ENCODE measurements at places on chromosomes 2 and 18.

DNA sequence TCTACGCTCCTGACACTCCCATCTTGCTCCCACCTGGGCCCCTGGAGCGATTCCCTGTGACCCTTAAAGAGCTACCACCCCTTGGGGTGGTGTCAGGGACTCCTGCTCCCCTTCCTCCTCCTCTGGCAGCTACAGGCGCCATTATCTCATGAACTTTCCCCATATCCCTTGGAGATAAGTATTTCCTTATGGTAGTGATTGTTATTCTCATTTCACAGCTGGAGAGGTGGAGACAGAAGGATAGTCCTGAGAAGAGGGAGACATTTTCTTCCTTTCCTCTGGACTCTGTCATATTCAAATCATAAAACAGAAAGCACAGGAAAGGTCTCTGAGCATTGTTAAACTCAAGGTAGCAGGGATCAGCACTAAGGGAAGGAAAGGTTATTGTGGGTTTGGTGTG is 34.6 kb downstream of the RDH14 start:
- no peak for DNase-seq

DNA sequence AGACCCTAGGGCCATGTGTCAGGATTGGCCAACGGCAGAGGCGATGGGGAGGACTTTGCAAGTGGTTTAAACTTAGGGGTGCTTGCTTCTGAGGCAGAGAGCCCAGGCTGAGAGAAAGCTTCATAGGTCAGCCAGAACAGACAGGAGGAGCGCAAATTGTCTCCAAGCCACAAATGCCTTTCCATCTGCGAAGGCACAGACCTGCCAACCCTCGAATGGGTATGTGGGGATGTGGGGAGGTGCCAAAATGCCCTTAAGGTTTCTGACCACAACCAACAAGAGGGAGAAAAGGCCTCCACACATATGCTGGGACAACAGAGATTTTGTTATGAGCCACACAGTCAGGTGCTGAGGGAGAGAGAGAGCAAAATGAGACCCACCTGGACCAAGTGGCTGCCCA is 283.6 kb downstream of the CYP26B1 start:
- no peak for DNase-seq

DNA sequence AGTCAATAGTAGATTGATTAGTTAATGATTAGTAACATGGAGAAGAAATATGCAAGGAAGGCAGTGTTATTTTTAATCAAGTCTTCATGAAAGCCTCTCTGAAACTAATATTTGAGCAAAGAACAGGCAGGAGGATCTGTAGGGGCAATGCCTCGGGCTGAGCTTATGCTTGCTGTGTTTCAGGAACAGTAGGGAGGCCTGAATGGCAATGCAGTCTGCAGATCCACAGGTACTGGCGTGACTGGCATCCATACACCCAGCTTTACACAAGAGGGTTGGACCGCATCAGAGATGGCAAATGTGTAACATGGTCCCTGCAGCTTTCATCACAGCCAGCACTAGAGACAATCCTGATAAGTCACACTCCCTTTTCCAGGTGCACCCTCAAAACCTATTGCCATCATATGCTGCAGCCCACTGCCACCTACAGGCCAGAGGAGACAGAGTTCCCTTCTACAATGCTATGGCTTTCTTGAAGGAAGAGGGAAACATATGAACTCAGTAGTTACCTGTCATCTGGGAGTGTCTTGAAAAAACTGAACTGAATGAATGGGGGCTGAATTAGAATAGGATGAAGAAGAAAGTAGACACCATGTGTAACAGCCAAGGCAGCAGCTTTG is 582.4 kb upstream of the RAB6C start:
- DNase-seq, result peak; percentile 45

DNA sequence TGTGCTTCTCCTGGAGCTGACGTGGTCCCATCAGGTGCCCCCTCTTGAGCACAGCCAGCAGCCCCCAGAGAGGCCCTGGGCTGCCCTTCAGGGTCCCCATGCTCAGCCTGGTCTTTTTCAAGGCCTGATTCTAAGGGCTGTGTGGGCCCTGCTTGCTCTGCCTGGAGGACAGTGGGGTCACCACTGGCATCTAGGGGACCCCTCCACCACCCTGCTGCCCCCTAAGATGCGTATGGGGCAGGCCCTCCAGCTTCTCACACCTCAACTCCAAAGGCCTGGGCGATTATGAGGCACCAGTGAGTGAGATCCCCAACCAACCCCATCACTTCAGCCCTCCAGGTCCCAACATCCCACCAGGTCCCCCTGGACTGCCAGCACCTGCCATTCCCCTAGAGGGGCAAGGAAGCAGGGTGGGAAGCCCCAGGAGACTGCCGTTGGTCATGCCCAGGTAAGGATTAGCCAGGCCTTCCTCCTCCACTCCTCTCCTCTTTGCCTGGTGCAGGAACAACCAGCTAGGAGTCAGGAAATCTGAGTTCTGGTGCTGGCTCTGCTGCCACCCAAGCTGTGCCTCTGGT is 114.4 kb downstream of the SMAD7 start:
- DNase-seq, result no peak

GRCh38 chr2:12211326-12212175 is 465.1 kb downstream of the LPIN1 start:
- no peak for DNase-seq

- DNase-seq, result no peak
Measured at GRCh38 chr2:177038787-177039484, 173.7 kb upstream of the HNRNPA3 start.

DNA sequence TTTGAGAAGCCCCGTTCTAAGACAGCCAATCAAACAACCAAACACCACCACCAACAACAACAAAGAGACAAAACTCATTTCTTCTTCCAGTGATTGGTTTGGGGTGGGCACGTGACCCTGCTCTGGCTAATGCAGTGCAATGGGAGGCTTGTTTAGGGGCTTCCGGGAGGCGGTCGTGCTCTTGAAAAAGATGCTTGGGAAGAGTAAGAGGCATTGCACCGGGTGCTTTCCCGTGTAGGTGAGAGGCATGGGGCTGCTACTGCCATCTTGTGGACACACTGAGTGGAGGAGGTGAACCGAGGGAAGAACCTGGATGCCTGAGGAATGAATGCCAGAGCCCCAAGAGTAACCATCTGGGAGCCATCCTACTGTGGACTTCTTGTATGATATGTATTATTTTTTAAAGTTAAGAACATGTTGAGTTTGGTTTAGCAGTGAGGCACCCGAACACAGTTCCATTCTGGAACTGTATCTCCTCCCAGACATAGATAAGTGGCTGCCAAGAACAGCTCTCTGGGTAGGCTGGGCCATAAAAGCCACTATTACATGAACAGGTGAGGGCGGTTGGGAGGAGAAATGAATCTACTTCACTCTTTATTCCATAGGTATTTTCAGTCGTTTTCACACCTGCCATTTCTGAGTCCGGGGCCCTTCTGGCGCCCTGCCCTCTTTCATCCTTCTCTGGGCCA is 19.1 kb upstream of the ARHGAP25 start:
- DNase-seq, result no peak

DNA sequence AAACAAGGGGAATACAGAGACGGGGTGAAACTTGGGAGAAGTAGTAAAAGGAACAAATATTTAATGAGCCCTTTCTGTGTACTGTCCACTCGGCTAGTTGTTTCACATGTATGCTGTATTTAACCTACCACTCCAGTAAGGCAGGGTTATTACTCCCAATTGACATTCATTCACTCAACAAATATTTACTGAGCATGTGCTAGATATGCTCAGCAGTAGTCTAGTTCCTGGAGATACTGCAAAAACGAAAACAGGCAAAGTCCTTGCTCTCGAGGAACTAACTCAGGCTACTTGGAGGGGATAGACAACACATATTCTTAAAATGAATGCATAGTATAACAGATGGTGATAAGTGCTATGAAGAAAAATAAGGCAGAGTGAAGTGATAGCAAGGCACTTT is 207.3 kb downstream of the SS18 start:
- DNase-seq, result no peak

- no peak for DNase-seq
Measured at GRCh38 chr2:164719996-164720941, 99.0 kb upstream of the GRB14 start.

DNA sequence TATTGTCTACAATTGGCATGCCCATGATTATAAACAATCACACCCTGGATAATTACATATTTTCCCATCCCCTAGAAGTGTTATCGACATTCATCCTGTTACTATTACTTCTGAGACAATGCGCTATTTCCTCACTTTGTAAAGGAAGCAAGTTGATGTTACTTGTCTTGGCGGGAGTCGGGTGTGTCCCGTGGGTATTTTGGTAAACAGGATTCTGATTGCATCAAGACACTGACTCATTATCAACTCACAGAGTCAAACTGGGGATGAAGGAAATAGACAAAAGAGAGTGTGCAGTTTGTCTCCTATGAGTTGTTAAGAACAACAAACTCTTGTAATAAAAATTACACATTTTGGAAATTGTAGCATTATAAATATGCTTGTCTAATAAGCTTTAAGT is 142.7 kb downstream of the GALR1 start:
- no peak for DNase-seq

DNA sequence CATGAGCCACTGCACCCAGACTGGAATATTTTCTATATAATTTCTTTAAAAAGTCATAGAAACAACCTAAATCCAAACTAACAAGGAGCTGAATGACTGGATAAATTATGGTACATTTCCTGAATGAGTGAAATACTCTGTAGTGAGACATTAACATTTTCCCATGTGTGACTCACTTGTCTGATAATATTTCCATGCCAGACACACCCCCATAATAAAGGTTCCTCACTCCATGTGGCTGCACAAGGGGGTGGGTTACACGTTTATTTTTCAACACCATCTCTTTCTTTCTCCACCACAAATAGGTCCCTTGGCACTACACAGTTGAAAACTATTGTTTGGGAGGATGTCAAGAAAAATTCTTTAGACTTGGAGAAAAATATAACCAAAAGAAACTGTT is 266.3 kb upstream of the LYPD1 start:
- DNase-seq, result no peak

GRCh38 chr2:48249025-48249424 is 280.9 kb upstream of the STON1 start:
- no peak for DNase-seq

DNA sequence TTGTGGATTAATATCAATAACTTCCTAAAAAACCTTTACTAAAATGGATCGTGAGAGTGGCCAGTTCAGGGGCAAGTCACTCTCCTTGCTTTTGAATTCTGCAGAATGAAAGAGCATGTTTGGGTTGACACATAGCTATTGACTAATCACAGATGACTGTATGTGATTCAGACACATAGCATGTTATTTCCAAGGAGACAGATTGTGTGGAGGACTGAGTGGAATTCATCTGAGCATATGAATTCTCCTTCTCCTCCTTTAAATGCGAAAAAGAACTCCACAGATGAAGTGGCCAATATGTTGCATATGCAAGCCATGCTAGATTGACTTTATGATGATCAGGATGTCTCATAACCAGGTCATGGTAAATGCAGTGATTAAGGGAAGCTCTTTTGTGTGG is 249.4 kb upstream of the FAM98A start:
- no peak for DNase-seq

GRCh38 chr2:37568565-37568964 is 102.9 kb downstream of the CDC42EP3 start:
- no peak for DNase-seq

- DNase-seq, result no peak
Measured at GRCh38 chr18:25019931-25020330, 332.0 kb downstream of the ZNF521 start.

DNA sequence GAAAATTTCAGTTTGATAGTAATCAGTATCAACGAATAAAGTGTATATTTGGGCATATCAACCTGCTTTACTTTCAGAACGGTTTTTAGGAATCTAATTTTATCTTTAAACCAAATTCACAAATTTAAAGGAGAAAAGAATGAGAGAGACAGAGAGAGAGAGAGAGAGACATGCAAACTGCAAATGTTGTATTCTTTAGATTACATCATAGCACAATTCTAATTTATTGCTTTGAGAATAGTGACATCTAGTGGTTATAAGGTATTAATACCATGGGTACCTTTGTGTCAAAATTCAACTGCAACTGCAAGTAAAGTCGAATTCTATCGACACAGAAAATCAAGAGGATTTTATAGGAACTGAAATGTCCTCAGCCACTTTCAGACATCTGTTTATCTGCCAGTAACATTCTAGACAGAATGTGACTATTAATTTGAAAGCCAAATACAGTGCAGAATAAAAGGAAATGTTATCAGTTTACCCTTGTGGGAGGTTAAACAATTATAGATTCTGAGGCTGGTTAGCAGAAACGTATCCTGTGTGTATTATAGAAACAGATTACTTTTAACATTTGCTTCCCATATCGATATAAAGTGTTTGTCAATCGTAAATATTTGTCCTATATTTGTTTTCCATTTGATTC is 529.8 kb upstream of the VRK2 start:
- peak; percentile 77 for DNase-seq

DNA sequence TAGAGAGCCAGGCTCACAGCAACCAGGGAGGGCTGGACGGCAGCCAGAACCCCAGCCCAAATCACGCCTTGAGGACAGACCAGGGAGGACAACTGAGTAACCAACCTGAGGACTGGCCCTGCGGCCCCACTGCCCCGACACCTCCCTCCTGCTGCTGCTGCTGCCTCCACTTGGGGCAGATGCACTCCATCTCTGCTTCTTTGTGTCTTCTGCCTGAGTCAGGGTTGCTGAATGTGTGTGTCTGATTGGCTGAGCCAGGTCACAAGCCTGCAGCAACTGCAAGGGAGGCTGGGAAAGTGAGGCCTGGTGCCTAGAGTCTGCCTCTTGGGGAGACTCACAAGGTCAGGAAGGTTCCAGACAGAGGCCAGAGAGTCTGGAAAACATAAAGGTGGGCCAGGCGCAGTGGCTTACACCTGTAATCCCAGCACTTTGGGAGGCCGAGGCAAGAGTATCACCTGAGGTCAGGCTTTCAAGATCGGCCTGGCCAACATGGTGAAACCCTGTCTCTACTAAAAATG is 83.4 kb downstream of the ZFP36L2 start:
- DNase-seq, result no peak
